ENCODE measurements at places on chromosomes 16 and 17.

- no peak for DNase-seq
Measured at GRCh38 chr16:53945996-53946395, 242.0 kb downstream of the FTO start.

DNA sequence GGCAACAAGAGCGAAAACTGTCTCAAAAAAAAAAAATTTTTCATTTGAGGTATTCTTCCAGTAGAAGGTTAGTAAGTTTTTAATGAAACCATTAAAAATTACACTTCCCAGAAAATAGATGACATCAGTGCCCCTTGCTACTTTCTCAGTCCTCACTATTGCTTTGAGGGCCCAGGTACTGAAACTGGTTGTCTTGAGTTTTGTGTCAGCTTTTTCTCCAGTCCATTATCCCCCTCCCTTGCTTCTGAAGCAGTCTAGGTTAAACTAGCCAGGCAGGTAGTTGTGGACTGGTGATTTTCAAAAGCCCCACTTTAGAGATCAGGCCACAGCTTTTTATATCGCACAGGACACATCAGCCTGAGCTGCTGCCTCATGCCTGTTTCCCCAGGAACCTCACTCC lies 10.9 kb downstream of the SMCR8 start:
- DNase-seq, result no peak

- DNase-seq, result no peak
Measured at GRCh38 chr16:17432901-17433576, 37.7 kb downstream of the XYLT1 start.

- no peak for DNase-seq
Measured at GRCh38 chr17:142102-142661, 4.8 kb downstream of the SCGB1C2 start.

GRCh38 chr17:4208238-4208637 lies 55.5 kb downstream of the ANKFY1 start:
- DNase-seq, result no peak

DNA sequence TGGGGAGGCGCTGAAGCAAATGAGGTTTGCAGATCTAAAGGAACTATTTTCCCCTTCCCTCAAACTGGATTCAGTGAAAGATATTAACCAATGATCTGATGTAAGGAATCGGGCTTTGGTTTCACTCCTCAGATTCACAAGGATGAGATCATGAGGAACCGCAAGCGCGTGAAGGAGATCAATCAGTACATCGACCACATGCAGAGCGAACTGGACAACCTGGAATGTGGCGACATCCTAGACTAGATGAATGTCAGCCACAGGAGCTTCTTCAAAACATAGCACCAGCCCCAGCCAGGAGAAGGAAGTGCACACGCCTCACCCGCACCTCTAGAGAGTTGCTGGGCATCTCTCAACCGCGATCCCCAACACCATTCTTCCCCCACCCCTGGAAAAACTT lies 22.5 kb downstream of the ATPAF2 start:
- no peak for DNase-seq

DNA sequence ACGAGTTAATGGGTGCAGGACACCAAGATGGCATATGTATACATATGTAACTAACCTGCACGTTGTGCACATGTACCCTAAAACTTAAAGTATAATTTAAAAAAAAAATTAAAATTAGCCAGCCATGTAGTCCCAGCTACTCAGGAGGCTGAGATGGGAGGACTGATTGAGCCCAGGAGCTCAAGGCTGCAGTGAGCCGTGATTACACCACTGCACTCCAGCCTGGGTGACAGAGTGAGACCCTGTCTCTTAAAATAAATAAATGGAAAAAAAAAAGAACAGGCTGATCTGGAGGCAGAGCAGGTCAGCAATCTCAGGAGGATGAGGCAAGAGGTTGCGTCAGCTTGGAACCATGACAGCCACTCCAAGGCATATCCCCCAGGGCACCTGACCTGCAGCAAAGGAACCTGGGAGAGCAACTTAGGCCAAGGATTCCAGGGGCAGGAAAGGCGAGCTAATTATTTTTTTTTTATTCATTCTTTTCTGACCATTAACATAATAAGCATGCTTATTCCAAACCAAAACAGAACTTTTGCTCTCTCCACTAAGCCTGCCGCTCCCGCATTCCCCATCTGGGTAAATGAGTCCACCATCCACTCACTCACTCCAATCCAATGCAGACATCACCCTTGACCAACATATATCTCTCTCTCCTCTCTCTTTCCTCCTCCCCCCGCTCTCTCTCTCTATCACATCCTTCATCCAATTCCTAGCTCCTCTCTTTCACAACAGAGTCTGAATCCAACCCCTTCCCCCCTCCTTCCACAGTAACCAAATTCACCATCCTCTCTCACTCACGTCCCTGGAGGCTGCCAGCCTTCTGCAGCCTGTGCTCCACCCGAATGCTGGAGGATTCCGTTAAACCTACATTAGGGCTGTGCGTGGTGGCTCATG lies 47.7 kb downstream of the TK2 start:
- no peak for DNase-seq

DNA sequence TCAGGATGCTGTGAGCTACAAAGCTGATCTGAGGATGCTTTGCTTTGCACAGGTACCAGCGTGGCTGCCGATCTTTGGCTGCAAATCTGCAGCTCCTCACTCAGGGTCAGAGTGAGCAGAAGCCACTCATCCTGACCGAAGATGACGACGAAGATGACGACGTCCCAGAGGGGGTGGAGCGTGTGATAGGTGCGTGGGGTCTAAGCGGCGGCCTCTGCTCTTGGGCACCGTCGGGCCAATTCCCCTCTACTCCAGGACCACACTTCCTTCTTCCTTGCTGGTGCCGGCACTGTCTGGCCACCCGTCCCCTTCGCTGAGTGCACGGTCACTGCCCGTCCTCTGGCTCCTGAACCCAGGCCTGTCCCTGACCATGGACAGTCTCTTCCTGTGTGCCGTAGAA lies 34.0 kb downstream of the ZNF750 start:
- DNase-seq, result no peak

- no peak for DNase-seq
Measured at GRCh38 chr17:16477255-16477654, 14.7 kb downstream of the LRRC75A start.

DNA sequence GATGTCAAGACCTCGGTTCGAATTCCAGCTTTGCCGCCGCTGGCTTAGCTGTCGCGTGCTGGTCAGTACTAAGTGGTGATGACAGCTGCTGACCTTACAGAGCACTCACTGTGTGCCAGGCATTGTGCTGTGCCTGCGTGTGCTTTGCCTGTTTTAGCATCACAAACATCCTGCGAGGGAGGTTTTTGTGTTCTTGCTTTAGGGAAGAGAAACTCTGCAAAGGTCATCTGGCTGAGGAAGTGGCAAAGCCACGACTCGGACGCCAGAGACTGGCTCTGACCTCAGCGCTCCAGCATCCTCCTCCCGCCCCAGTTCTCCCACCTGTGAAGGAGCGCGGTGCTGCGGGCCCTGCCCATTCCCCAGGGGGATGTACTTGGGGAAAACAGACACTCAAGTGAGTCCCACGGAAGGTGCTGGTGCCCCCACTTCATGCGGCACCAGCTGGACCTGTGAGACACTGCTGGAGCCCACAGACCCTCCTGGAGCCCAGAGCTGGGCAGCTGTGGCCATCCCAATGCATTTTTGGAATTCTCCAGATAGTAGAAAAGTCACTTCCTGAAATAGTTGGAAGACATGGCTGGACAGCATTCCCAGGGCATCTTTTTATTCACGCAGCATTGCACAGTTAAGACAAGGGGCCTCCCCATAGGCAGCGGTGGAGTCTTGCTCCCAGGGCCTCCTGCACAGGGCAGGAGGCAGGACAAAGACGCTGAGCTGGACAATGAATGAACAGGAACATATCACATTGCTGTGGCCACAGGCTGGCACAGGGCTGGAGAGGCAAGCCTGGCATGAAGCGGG lies 20.0 kb upstream of the HERPUD1 start:
- no peak for DNase-seq

GRCh38 chr16:22346483-22346882 lies 27.9 kb downstream of the CDR2 start:
- no peak for DNase-seq

- no peak for DNase-seq
Measured at GRCh38 chr16:84700446-84701300, 873 bp downstream of the USP10 start.

DNA sequence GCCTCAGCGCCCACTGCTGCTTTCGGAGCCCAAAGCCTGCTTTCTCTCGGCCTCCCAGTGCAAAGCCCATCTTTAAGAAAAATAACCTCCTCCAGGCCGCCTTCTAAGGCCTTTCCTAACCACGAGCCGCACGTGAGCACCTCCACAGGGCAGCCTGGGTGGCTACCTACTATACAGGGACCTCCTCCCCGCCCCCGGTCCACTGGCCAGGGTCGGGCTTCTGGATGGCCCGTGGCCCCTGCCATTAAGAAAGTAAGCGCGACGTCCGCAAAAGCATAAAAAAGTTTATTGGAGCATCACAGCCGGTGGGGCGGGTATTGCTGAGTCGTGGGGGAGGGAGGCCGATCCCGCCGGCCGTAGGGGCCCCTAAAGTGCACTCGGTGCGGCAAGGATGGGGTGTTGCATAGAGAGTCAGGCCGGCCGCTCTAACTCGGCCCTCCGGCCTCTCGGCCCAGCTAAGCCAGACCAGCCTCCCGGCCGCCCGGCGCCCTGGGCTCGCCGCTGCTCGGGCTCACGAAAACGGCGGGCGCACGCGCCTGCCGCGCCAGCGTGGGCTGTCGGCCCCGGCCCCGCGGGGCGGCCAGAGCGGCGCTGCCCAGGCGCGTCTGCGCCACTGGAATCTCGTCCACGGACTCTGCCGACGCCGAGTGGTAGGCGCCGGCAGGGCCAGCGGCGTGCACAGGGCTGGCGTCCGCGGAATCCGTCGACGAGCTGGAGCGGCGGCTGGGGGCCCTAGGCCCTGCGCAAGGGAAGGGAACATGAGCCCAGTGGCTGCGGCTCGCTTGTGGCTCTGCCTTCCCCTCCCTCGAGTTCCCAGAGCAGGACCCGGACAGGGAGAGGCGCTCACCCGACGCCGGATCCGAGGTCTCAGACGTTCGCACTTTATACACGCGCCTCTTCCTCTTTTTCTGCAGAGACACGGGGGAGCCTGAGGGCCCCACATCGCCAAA lies 1.1 kb upstream of the TPPP3 start:
- no peak for DNase-seq

DNA sequence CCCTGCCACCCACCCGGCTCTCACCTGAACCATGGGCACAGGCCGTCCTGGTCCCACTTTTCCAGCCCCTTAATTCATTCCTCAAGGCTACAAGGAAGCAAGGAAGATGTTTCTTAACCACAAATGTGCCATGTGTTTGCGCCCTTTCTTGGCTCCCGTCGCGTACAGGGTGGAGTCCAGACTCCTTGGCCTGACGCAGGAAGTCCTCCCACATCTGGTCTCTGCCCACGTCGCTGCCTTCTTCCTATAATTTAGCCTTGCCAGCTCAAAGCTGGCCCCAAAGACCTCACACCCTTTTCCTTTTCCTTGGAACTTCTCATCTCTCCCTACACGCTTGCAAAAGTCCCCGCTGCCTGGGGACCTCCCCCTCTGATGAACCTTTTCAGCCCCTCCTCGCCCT lies 38.8 kb upstream of the BHLHA9 start:
- DNase-seq, result no peak

DNA sequence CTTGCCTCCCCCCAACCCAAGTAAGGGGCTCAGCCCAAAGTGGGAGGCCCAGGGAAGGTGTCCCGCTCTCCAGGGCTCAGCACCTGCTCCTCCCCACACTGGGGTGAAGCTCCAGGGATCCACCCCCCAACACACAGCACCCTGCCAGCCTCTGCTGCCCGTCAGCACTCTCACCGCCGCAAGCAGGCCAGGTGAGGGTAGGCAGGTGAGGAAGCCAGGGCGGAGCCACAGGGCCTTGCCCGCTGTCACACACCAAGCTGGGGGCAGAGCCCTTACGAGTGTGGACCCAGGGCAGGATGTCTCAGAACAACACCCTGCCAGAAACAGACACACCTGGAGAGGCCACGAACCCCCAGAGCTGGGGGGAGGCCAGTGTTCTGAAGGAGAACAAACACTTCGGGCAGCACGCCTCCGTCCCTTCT lies 19.5 kb downstream of the PLLP start:
- no peak for DNase-seq

GRCh38 chr17:52148969-52149351 lies 9.6 kb downstream of the CA10 start:
- no peak for DNase-seq

DNA sequence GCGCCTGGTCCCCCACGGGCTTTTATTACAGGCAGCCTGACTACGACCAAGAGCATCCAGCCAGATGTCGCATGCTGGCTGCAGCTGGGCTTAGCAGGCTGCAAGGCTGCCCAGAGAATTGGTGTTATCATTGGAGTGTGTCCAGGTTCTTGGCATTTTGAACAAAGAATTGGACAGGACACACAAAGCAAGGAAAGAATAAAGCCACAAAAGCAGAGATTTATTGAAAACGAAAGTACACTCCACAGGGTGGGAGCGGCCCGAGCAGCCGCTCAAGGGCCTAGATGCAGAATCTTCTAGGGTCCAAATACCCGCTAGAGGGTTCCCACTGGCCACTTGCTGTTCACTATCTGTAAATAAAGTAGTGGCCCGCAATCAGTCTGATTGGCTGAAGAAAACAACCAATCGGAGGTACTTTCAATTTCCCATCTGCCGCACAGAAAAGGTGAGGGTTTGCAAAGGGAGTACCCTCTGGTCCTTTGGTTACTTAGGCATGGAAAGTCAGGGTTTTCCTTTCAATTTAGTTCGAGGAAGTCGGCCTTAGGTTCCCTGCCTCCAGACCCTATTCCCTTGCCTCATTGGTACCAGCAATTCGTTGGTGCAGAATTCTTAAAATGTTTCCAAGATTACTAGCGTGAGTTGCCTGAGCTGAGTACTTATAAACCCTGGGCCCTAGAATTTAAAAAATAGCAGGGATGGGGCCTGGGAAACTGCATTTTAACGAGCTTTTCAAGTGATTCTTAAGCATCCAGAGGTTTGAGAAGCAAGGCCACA lies 38.5 kb upstream of the CNEP1R1 start:
- no peak for DNase-seq

- DNase-seq, result no peak
Measured at GRCh38 chr17:77924757-77925336, 33.7 kb upstream of the TNRC6C start.

GRCh38 chr16:80837533-80838147 lies 33.2 kb upstream of the CDYL2 start:
- DNase-seq, result no peak

DNA sequence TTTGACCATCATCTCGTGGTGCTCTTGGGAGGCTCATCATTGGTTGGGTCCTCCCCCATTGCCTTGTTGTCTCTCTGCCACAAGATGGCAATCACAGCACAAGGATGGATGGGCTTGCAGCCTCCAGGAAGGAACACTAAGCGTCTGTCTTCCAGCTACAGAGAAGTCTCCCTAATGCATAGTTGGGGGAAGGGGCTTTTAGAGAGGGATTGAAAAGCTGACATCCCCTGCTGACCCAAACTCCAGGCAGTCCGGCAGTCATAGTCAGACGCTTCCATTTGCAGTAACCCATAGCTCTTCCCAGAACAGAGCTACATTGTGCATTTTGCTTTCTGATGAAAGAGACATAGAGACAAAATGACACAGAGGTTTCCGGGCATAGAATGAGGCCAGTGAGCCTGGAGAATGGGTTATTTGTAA lies 111.4 kb downstream of the UTP18 start:
- DNase-seq, result no peak
